ENCODE measurements at places on chromosomes 1 and 21. TPM values are rescaled to one million over a fixed set of nuclear protein-coding genes. Genes with fewer than 3 reads are reported as not detected.

Gene UTP11
- polyA plus RNA-seq = 39.0 TPM

Gene IL10
- 0.91 TPM for polyA plus RNA-seq

Gene KCNAB2
- polyA plus RNA-seq = 27.9 TPM

Gene UBE2J2
- polyA plus RNA-seq = 52.9 TPM

Gene GNPAT
- polyA plus RNA-seq = 69.3 TPM

Gene THEM5
- polyA plus RNA-seq = 0.45 TPM

Gene MROH9
- polyA plus RNA-seq = not detected

Gene LAMC2
- polyA plus RNA-seq = 33.4 TPM

Data from large intestine (tissue), 12 donors.